ENCODE measurements at places on chromosomes 4 and X.

DNA sequence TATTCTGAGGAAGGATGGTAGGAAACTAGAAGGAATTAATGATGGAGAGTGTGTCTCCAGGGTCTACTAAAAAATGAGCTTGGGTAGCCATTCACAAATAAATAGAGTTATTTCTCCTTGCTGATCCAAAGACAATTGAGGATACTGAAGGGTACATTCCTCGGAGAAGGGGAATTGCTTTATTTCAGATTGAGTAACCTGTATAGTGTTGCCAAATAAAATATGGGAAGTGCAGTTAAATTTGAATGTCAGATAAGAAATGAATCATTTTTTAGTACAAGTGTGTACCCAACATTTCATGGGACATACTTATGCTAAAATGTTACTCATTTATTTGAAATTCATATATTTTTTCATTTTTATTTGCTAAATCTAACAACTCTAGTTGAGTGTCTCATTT lies 16.0 kb upstream of the VSIG1 start:
- no peak for DNase-seq

- DNase-seq = no peak
These were observed 38.7 kb downstream of the GLRB start for GRCh38 chr4:157114671-157115070.

GRCh38 chr4:186058253-186058979 lies 10.5 kb upstream of the TLR3 start:
- no peak for DNase-seq

GRCh38 chr4:106316773-106317409 lies 541 bp downstream of the AIMP1 start:
- no peak for DNase-seq

- DNase-seq = no peak
These were observed 83.5 kb upstream of the PLAC1 start for GRCh38 chrX:134741746-134742145.

DNA sequence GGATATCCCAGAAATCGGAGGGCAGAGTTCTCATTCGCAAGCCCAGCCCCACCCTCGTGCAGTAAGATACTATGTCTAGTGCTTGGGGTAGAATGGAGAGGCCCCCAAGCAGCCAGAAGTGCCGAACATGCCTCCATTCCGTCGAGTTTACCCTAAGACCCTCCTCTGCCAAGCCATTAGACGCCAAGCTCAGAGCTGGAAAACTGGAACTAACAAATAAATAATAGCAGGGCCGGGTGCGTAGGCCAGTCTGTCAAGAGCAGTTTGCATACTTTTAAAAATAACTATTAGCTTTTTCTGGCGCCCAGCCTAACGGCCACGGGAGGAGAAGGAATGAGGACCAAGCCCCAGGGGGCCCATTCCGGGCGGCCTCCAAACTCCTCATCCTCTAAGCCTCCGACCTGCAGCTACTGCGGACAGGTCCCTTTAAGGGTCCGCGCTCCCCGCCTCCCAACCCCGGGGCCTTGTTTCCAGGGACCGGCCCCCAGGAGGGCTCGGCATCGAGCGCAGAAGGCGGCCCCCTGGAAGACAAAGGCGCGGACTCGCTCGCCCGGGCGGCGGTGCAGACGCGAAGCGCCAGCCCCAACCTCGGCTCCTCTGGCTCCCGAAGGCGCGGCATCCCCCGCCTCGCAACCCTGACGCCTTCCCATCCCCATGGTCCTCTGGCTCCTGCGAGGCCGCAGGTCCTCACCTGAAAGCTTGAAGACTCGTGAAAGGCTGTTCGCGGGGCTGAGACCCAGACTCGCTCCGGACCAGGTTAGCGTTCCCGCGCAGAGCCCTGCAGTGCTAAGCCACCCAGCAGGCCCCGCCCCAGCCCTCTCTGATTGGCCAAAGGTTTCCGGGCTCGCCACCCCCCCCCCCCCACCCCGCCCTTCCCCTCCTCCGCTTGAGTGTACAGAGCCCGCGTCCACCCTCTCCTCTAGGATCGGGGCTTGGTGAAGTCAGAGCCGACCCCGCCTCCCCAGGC lies at the start of gene TMSB15A:
Gene TMSB15A (minus strand): TSS at position 765 of the 967 bp plus-strand sequence.
- DNase-seq = peak; percentile 64

DNA sequence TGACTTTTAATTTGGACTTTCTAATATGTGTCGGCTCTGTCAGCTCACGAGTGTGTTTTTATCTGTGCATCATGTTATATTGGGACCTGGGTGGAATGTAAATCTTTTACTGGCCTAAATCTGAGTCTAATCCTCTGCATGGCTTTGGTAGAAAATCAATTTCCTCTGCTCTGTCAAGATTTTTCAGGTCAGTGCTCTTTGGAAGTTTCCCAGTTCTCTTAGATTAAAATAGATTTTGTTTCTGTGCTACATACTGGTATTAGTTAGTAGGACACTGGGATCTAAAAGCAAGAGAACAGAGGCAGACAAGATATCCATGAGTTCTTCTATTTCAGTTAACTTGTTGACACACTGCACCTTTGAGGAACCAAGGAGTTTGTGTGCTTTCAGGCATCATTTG lies 39.7 kb downstream of the REPS2 start:
- DNase-seq = no peak

DNA sequence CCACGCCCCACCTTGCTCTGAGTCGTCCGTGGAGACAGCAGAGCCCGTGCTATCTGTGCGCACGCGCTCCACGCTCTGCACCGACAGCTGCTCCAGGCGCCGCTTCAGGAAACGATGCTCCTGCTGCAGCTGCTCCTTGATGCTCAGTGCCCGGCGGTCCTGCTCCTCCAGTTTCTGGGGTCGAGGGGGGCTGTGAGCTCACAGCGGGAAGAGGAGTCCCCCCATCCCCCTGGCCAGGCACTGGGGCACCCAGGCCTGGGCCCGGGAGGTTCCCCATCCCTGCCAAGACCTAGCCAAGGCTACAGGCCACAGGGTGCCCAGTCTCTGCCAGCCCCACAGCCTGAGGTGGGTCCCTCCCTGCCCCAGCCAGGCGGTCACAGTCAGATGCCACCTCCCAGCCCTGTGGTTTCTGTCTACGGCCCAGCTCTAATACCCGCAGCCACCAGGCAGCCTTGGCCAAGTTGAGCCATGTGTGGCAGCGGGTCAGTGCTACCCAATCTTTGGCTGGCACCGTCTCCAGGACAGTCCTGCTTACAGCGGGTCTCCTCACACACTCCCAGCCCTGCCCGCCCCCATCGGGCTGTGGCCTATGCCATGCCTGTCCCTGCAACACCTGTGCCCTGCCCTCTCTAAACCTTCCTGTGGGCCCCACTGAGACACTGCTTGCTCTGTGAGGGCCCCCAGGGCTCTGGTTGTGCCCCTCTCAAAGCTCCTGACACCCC lies 9.3 kb upstream of the HAUS3 start:
- DNase-seq = no peak

DNA sequence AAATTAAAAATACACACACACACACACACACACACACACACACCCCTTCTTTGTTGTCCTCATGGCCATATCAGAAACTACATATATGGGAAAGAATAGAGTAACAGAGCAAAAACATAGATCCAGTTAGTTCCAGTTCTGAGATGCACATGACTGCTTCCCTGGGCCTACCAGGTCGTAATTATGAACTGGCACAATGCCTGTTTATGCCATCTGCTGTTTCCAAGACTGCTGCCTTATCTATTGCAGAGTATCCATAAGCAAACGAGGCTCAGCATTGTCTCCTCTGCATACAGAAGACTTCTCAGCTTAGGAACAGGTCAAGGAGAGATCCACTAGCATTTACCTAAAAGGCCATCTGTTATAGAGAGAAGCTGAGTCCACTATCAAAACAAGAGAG lies 789.0 kb downstream of the TECRL start:
- DNase-seq = no peak

- DNase-seq = peak; percentile 35
These were observed at the start of gene PAK3 for GRCh38 chrX:111095974-111096895. Gene PAK3 (plus strand): TSS chrX:111096191. CDS start chrX:111123104, 26,913 bp downstream.

GRCh38 chr4:18684932-18685331 lies 663.4 kb upstream of the LCORL start:
- no peak for DNase-seq

- DNase-seq = no peak
These were observed 1703.7 kb upstream of the AGA start for GRCh38 chr4:179145746-179146525.

Data from NCI-H526 treated with DMSO at 0.1 percent for 48 hours (cell line).